ENCODE measurements at places on chromosomes 4 and X. TPM values are rescaled to one million over a fixed set of nuclear protein-coding genes. Genes with fewer than 3 reads are reported as not detected.

GRCh38 chr4:139858436-139859205 lies 193.0 kb downstream of the MGST2 start:
- no peak overlapping the region for H3K27ac ChIP-seq
- H3K4me3 ChIP-seq, result no peak overlapping the region

- no peak for DNase-seq
- H3K27me3 ChIP-seq, result peaks cover 29% of the 10 kb centered on the region
- H3K27ac ChIP-seq, result no peak overlapping the region
- H3K4me3 ChIP-seq, result no peak overlapping the region
- H3K36me3 ChIP-seq, result no peaks in the 10 kb centered on the region
Observed at GRCh38 chrX:154327038-154327820, 31.6 kb downstream of the TKTL1 start.

GRCh38 chr4:138560448-138560847 lies 318.3 kb upstream of the SLC7A11 start:
- H3K27ac ChIP-seq, result no peak overlapping the region
- DNase-seq, result no peak
- no peaks in the 10 kb centered on the region for H3K36me3 ChIP-seq
- no peaks in the 10 kb centered on the region for H3K4me1 ChIP-seq
- H3K4me3 ChIP-seq, result no peak overlapping the region

- no peak for DNase-seq
- H3K4me1 ChIP-seq, result no peaks in the 10 kb centered on the region
- H3K4me3 ChIP-seq, result no peak overlapping the region
- H3K36me3 ChIP-seq, result no peaks in the 10 kb centered on the region
- no peaks in the 10 kb centered on the region for H3K27me3 ChIP-seq
Observed at GRCh38 chr4:155789391-155789790, 30.6 kb downstream of the GUCY1B1 start.

The LRP2BP gene
- total RNA-seq, result 0.90 TPM

DNA sequence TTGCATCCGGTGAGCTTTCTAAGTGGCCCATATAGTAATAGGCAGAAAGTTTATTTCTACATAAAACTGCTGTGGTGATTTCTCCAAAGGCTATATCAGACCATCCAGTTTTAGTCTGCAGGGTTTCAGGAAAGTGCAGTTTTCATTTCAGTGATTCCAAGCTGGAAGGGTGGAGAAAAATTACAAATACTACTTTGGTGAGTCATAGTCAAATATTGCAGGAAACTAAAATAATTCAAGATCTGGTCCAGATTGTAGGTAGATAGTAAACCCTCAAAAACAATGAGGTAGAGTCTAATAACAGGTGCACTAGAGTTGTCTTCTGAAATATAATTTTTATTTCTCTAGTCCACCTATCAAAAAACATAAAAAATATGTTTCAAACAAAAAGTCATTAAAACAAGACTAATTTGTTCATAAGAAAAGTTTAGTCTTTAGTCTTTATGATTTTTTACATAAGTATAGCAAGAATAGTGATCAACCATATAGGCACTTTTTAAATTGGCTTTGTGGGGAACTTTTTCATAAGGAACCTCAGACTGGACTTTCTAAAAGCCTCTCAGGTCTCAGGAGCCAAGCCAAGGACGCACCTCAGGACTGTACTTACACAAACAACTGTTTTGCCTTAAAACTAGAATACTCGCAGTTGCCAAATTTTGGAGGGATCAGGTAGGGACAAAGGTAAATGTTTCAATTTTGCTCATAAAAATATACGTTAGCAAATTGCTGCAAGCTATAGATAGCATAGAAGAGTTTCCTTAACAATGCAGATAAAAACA lies 101.8 kb upstream of the TLR3 start:
- H3K27me3 ChIP-seq, result no peaks in the 10 kb centered on the region
- H3K27ac ChIP-seq, result peak overlapping the region; percentile 78
- DNase-seq, result no peak
- H3K36me3 ChIP-seq, result no peaks in the 10 kb centered on the region
- no peak overlapping the region for H3K4me3 ChIP-seq

The DNAAF6 gene
- total RNA-seq, result not detected

The TMPRSS11E gene
- not detected for total RNA-seq

The IQSEC2 gene
- 49.3 TPM for total RNA-seq

DNA sequence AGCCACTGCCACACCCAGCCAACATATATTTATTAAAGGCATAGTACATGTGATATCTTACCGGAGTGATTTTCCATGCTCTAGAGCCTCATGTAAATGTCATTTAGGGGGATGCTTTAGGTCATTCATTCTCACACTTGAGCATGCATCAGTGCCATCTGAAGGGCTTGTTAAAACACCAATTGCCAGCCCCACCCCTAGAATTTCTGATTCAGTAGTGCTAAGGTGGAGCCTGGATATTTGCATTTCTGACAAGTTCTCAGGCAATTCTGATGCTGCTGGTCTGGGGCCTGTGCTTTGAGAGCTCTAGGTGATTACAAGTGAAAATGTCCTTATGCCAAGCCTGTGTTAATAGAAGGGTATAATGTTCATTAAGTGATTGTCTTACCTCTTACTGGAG lies 107.7 kb downstream of the PHEX start:
- no peak overlapping the region for H3K27ac ChIP-seq
- no peak for DNase-seq
- H3K36me3 ChIP-seq, result no peaks in the 10 kb centered on the region
- no peak overlapping the region for H3K4me3 ChIP-seq
- H3K4me1 ChIP-seq, result peaks cover 29% of the 10 kb centered on the region
- H3K27me3 ChIP-seq, result no peaks in the 10 kb centered on the region

DNA sequence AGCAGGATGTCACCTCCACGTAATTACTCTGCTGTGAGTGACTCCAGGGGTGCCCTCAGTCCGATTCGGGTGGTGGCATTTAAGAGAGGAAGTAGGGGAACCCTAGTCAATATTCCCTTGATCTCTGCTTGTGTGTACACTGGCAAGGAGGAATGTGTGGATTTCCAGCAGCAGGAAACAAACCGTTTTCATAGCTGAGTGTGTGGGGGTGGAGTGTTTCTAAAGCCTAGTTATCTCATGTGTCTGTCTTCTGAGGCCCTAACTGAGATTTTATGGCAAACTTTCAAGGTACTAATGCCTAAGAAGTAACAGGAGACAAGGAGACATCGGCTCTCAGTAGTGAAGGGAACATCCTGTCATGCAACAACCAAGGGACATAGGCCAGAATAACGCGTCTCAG lies 6.6 kb upstream of the CLDN24 start:
- DNase-seq, result no peak
- no peak overlapping the region for H3K4me3 ChIP-seq
- no peak overlapping the region for H3K27ac ChIP-seq
- H3K4me1 ChIP-seq, result no peaks in the 10 kb centered on the region
- H3K36me3 ChIP-seq, result no peaks in the 10 kb centered on the region
- no peaks in the 10 kb centered on the region for H3K27me3 ChIP-seq

DNA sequence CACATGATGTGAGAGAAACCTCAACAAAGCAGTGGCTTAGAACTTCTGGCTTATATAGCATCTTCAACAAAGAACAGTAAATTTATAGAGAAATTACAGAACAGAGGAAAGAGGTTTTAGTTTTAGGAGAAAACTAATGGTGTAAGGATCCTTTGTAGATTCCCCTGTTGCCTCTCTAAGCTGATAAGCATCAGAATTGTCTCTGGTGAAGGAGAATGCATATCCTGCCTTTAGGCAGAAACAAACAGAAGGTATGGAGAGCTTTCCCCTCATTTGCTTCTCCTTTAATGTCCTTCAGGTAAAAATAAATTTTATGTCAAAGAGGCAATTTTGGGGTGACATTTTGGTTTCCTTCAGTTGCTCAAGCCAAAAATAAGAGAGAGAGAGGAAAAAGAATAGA lies 625.9 kb downstream of the CCSER1 start:
- no peak for DNase-seq
- H3K36me3 ChIP-seq, result no peaks in the 10 kb centered on the region
- no peaks in the 10 kb centered on the region for H3K27me3 ChIP-seq
- no peaks in the 10 kb centered on the region for H3K4me1 ChIP-seq

The PASD1 gene
- total RNA-seq, result not detected

GRCh38 chr4:157803421-157803820 lies 369.4 kb downstream of the GASK1B start:
- H3K27me3 ChIP-seq, result no peaks in the 10 kb centered on the region
- H3K27ac ChIP-seq, result no peak overlapping the region

- H3K27ac ChIP-seq, result no peak overlapping the region
- H3K27me3 ChIP-seq, result no peaks in the 10 kb centered on the region
- DNase-seq, result no peak
Observed at GRCh38 chr4:3423952-3424351, 17.8 kb upstream of the HGFAC start.

DNA sequence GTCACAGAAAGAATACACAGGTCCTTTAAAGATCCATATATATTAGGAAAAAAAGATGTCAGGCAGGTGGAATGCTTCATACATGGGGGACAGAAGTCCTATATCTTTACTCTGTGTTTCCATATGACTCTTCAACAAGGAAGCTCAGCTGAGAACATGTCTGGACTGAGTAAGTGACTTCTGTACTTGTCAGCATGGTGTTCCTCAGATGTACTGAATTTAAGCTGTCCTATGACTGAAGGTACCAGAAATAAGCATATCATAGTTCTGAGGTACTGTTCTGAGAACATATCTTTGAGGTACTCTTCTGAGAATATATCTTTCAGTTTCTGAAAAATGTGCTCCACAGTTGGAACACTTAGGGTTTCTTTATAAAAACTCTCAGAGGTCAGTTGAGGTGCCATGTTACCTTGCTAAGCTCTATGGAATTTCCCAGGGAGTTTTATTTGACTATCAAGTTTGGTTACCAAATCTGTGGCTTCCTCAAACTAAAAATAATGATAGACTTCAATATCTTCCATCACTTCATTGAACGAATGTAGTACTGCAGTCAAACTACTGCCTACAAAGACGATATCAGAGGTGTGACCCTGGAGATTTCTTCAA lies 597.2 kb upstream of the GNPDA2 start:
- H3K27me3 ChIP-seq, result no peaks in the 10 kb centered on the region
- H3K4me3 ChIP-seq, result no peak overlapping the region
- no peaks in the 10 kb centered on the region for H3K4me1 ChIP-seq
- no peak overlapping the region for H3K27ac ChIP-seq

GRCh38 chr4:112509243-112510141 lies 6.5 kb downstream of the NEUROG2 start:
- no peak overlapping the region for H3K4me3 ChIP-seq
- H3K4me1 ChIP-seq, result no peaks in the 10 kb centered on the region
- H3K36me3 ChIP-seq, result no peaks in the 10 kb centered on the region
- no peak overlapping the region for H3K27ac ChIP-seq
- DNase-seq, result no peak
